ENCODE measurements at places on chromosomes 4 and X. TPM values are rescaled to one million over a fixed set of nuclear protein-coding genes. Genes with fewer than 3 reads are reported as not detected.

ADGRG4 gene
- 0.32 TPM for total RNA-seq

TMPRSS11A gene
- total RNA-seq = not detected

HPSE gene
- 3.7 TPM for total RNA-seq

REELD1 gene
- 0.63 TPM for total RNA-seq

BEX3 gene
- 64.8 TPM for total RNA-seq

HAUS3 gene
- 16.2 TPM for total RNA-seq

RPS6KA6 gene
- 10.6 TPM for total RNA-seq

USP17L12 gene
- not detected for total RNA-seq

MAGEA6 gene
- total RNA-seq = not detected

UBQLN2 gene
- 28.2 TPM for total RNA-seq

TLL1 gene
- 20.6 TPM for total RNA-seq

FHDC1 gene
- total RNA-seq = 0.88 TPM

USP27X gene
- total RNA-seq = 3.9 TPM

FAM53A gene
- 1.5 TPM for total RNA-seq

FAM241A gene
- 7.1 TPM for total RNA-seq

TBX22 gene
- not detected for total RNA-seq

SLC9B1 gene
- total RNA-seq = 1.6 TPM

DNA sequence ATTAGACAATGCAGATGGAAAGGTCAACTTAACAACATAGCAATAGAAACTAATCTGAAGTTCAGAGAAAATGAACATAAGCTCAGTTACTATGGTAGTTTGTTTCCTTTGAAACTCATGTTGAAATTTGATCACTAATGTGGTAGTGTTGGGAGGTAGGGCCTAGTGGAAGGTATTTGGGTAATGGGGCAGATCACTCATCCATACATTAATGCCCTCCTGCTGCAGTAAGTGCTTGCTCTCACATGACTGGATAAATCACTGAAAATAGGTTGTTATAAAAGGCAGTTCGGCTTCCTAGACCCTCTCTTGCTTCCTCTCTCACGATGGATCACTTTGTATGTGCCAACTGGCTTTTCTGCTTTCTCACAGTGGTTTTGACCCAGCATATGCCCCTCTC, 567.4 kb upstream of the GALNT7 start:
- no peaks in the 10 kb centered on the region for H3K4me1 ChIP-seq
- H3K27ac ChIP-seq = no peak overlapping the region
- no peak overlapping the region for H3K4me3 ChIP-seq

DNA sequence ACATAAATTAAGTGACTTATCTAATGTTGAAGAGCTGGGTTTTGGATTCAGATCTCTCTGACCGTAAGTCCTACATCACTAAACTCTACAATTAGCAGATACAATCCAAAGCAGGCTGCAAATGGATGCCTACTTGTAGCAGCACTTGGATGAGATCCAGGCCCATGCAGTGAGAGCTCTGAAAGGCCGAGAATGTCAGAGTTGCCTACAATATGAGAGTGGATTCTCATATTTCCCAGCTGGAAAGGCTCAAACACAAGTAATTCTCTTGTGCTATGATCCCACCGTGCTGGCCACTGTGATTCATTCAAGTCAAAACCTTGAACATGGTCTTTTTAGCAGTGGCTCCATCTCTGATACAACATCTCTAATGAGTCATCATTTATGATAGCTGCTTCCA, 125.4 kb upstream of the CHRDL1 start:
- no peaks in the 10 kb centered on the region for H3K4me1 ChIP-seq
- DNase-seq = no peak
- no peaks in the 10 kb centered on the region for H3K27me3 ChIP-seq
- no peak overlapping the region for H3K27ac ChIP-seq

GRCh38 chrX:32744921-32745320, 466.4 kb downstream of the DMD start:
- H3K4me1 ChIP-seq = no peaks in the 10 kb centered on the region
- no peak overlapping the region for H3K4me3 ChIP-seq
- no peak overlapping the region for H3K27ac ChIP-seq
- DNase-seq = no peak
- no peaks in the 10 kb centered on the region for H3K27me3 ChIP-seq

DNA sequence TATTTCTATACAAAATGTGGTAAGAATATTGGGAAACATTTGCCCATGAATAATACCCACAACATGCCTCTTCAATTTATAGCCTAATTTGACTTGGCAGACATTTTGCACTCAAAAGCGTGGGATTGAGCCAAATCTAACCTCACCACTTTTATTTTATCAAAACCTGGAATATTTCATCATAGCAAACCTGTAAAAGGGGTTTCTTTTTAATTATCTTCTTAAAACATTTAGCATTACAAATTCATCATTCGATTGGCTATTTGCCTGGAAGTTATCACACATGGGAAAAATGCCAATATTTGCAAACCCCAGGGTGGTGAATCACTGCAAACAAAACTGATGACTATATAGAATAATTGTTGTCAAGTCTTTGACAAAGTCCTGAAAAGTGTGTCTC, 56.2 kb downstream of the VCX3B start:
- H3K4me1 ChIP-seq = no peaks in the 10 kb centered on the region
- no peak overlapping the region for H3K4me3 ChIP-seq
- H3K27me3 ChIP-seq = no peaks in the 10 kb centered on the region
- H3K27ac ChIP-seq = no peak overlapping the region
- DNase-seq = no peak
- no peaks in the 10 kb centered on the region for H3K36me3 ChIP-seq

- no peak overlapping the region for H3K27ac ChIP-seq
- no peak for DNase-seq
- H3K4me3 ChIP-seq = no peak overlapping the region
- no peaks in the 10 kb centered on the region for H3K4me1 ChIP-seq
- no peaks in the 10 kb centered on the region for H3K27me3 ChIP-seq
Measured at GRCh38 chr4:109574931-109575804, 15.1 kb downstream of the MCUB start.

DNA sequence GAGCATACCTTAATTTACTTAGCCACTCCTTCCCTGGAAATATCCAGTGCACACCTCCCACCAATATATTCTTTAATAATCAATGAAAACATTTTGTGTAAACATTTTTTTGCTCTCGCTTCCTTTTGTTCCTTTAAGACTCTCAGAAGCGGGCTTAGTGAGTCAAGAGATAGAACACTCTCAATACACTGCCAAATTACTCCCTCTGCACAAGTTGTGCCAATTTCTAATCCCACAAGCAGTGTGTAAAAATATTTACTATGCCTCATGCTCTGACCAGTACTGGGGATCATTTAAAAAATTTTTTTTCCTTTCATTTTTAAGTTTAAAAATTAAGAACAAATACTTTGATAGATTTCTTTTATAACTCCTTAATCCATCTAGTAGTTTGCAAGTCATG, 5.1 kb downstream of the MORF4L2 start:
- DNase-seq = no peak
- no peak overlapping the region for H3K27ac ChIP-seq
- no peaks in the 10 kb centered on the region for H3K4me1 ChIP-seq
- H3K27me3 ChIP-seq = no peaks in the 10 kb centered on the region
- no peak overlapping the region for H3K4me3 ChIP-seq

- H3K27me3 ChIP-seq = no peaks in the 10 kb centered on the region
- H3K27ac ChIP-seq = no peak overlapping the region
- no peak for DNase-seq
Measured at GRCh38 chr4:154399259-154399974, 92.2 kb downstream of the DCHS2 start.

DNA sequence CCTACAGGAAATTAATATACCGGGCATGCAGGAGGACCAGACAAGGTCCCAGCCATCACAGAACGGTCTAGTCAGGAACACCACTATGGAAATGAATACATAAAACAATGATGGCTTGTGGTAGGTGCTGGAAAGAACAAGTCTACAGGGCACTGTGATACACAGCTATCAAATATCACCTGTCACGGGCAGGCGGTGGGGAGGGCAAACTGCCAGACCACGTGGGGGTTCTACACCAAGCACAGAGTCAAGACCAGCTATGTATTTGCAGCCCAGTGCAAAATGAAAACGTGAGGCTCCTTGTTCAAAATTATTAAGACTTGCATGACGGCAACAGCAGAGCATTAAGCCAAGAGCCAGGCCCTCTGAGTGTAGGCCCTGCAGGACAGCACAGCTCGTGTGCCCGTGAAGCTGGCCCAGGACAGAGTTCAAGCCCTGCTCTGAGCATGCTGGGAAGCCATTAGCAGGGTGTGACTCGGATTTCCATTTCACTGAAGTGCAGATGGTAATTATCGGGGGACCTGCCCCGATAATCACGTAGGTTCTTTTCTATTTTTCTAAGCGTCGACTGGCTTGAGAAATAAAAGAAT, 83.6 kb downstream of the JAKMIP1 start:
- no peak overlapping the region for H3K4me3 ChIP-seq
- no peak for DNase-seq
- no peaks in the 10 kb centered on the region for H3K36me3 ChIP-seq
- no peak overlapping the region for H3K27ac ChIP-seq
- H3K27me3 ChIP-seq = no peaks in the 10 kb centered on the region

- no peak overlapping the region for H3K4me3 ChIP-seq
- no peaks in the 10 kb centered on the region for H3K27me3 ChIP-seq
- DNase-seq = no peak
Measured at GRCh38 chr4:46844325-46844917, 64.6 kb downstream of the COX7B2 start.

DNA sequence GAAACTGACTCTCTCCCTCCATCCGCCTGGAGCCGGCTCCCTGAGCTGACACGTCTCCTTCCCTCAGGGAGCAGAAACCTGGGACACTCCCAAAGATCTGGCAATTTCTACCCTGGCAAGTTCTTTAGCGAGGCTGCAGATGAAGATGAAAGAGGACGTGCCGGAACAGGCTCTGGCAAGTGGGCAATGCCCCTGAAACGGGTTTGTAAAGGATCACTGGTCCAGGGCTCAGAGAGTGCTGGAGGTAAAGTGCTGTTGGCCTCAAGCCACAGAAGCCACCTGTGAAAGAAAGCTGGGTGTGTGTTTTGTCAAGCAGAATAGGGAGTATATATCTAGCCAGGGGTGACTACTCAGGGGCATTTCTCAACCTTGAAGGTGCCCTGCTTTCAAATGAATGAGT, 131.4 kb upstream of the ATP6AP2 start:
- H3K4me3 ChIP-seq = no peak overlapping the region
- H3K4me1 ChIP-seq = no peaks in the 10 kb centered on the region
- H3K36me3 ChIP-seq = no peaks in the 10 kb centered on the region
- H3K27me3 ChIP-seq = no peaks in the 10 kb centered on the region
- DNase-seq = no peak

GRCh38 chr4:4981827-4982226, 37.4 kb downstream of the CYTL1 start:
- no peaks in the 10 kb centered on the region for H3K27me3 ChIP-seq
- H3K27ac ChIP-seq = no peak overlapping the region
- no peak overlapping the region for H3K4me3 ChIP-seq
- H3K4me1 ChIP-seq = no peaks in the 10 kb centered on the region
- no peaks in the 10 kb centered on the region for H3K36me3 ChIP-seq

DNA sequence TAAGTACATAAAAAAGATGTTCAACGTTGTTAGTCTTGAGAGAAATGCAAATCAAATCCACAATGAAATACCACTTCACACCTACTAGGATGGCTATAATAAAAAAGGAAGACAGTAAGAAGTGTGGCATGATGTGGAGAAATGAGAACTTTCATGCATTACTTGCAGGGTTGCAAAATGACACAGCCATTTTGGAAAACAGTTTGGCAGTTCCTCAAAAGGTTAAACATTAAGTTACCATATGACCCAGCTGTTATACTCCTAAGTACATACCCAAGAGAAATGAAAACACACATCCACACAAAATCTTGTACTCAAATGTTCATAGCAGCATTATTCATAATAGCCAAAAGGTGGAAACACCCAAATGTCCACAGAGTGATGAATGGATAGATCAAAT, 25.8 kb upstream of the LIMCH1 start:
- no peak overlapping the region for H3K4me3 ChIP-seq
- no peak for DNase-seq
- H3K4me1 ChIP-seq = peaks cover 22% of the 10 kb centered on the region
- no peaks in the 10 kb centered on the region for H3K27me3 ChIP-seq
- peaks cover 3% of the 10 kb centered on the region for H3K36me3 ChIP-seq
- no peak overlapping the region for H3K27ac ChIP-seq

GRCh38 chr4:3313556-3314228, 20.9 kb downstream of the RGS12 start:
- H3K27me3 ChIP-seq = no peaks in the 10 kb centered on the region
- no peaks in the 10 kb centered on the region for H3K4me1 ChIP-seq
- H3K4me3 ChIP-seq = no peak overlapping the region
- no peak overlapping the region for H3K27ac ChIP-seq

- no peak overlapping the region for H3K4me3 ChIP-seq
- H3K27me3 ChIP-seq = no peaks in the 10 kb centered on the region
- H3K27ac ChIP-seq = no peak overlapping the region
- no peaks in the 10 kb centered on the region for H3K36me3 ChIP-seq
Measured at GRCh38 chrX:110531873-110532580, 173.4 kb downstream of the RTL9 start.

GRCh38 chrX:30679369-30679768, 26.1 kb downstream of the GK start:
- DNase-seq = no peak
- H3K4me1 ChIP-seq = no peaks in the 10 kb centered on the region
- no peaks in the 10 kb centered on the region for H3K36me3 ChIP-seq

GRCh38 chr4:54707406-54707805, 49.6 kb downstream of the KIT start:
- no peak overlapping the region for H3K27ac ChIP-seq
- H3K36me3 ChIP-seq = no peaks in the 10 kb centered on the region
- no peaks in the 10 kb centered on the region for H3K27me3 ChIP-seq
- no peak for DNase-seq
- no peaks in the 10 kb centered on the region for H3K4me1 ChIP-seq

GRCh38 chr4:144295286-144295995, 154.9 kb upstream of the GYPA start:
- DNase-seq = no peak
- H3K4me1 ChIP-seq = no peaks in the 10 kb centered on the region
- H3K36me3 ChIP-seq = no peaks in the 10 kb centered on the region

DNA sequence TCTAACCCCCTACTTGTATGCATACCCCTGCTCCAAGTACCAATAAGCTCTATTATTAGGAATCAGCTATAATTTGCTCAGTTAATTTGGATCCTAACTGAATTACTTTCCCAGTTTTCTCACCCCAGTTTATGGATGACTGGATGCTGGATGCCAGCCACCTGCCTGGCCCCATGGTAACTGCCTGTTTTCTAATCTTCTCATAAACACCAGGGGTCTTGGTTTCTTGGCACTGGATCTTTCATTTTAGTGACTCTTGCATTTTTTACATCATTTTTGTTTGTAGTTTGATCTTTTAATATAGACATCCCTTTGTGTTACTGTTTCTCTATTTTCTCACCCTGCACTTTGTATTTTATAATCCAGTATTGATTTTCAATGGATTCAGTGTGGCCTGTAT, 246.8 kb downstream of the ADGRL3 start:
- H3K36me3 ChIP-seq = no peaks in the 10 kb centered on the region
- H3K27me3 ChIP-seq = no peaks in the 10 kb centered on the region
- H3K27ac ChIP-seq = no peak overlapping the region
- H3K4me1 ChIP-seq = no peaks in the 10 kb centered on the region

DNA sequence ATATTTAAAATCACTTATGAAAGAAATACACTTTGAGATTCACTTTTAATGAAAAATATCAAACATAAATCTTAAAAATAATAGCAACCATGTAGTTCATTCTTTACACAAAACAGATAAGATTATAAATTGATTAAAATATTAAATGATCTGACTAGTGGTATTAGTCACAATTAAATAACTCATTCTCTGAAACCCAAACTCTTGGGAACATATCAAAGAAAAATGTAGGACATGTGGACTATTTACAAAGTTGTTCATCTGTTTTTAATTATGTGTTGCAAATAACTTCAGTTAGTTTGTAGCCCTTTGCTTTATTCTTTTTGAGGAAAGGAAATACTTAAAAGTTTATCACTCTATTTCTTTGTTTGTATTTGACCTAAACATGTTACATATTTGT, 9.5 kb upstream of the GUCY1A1 start:
- H3K36me3 ChIP-seq = no peaks in the 10 kb centered on the region
- peaks cover 2% of the 10 kb centered on the region for H3K4me1 ChIP-seq
- H3K4me3 ChIP-seq = no peak overlapping the region
- no peak for DNase-seq
- H3K27ac ChIP-seq = no peak overlapping the region
- H3K27me3 ChIP-seq = no peaks in the 10 kb centered on the region
